ENCODE measurements at places on chromosomes 4 and X. TPM values are rescaled to one million over a fixed set of nuclear protein-coding genes. Genes with fewer than 3 reads are reported as not detected.

GRCh38 chrX:151227627-151228026 lies 51.2 kb downstream of the GPR50 start:
- no peak for DNase-seq

DNA sequence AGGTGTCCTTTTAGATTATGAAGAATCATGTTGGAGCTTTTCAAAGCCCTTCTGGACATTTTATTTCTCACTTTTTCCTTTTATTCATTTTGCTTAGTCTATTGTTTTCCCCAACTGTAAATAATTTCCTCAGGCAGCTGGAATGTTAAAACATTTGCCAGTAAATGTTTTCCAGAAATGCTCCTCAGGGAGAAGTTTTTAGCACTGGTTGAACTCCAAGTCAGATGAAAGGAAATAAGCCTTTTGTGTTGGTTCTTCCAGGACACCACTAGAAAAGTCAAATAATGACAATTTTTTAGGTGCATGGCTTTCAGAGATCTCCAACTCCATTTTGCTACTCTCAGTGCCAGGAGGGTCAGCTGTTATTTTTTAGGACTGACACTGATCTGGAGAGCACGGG lies 127.9 kb downstream of the IL13RA2 start:
- no peak for DNase-seq

SSX1 gene
- total RNA-seq = not detected

- DNase-seq = no peak
These were observed 250.8 kb downstream of the ARHGAP24 start for GRCh38 chr4:85725721-85726170.

- no peak for DNase-seq
These were observed 11.6 kb downstream of the RBMX2 start for GRCh38 chrX:130413415-130413814.

DNA sequence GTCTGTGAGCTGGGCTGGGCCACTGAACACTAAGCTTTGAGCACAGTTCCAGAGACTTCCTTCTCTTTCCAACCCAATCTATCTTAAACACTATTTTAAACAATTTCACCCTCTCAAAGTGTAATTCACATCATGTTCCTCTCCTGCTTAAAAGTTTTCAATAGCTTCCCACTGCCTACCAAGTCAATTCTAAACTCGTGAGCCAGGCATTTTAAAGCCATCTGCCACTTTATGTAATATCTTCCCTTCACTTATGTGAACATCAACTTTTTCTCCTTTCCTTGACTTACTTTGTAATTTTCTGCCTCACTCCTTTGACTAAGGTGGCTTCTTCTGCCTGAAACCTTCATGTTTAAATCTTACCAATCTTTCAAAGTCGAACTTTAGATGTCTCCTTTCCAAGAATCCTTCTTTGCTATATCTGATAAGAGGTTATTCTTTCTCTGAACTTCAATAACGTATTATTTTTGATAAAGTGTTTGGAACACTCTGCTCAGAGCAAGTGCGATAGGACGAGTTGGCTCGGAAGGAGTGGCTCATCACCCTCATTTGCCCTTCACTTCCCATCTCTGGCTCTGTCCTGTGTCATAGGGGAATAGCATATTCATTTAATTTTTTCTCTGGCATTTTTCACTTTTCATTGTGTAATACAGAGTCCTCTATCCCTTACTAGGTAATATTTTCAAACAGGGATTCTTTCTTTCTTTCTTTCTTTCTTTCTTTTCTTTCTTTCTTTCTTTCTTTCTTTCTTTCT lies 13.0 kb upstream of the SPARCL1 start:
- no peak for DNase-seq

All from Calu3 (cell line).